ENCODE measurements at places on chromosomes 1 and 21.

GRCh38 chr1:88581703-88582102 lies 102.4 kb upstream of the PKN2 start:
- no peak for DNase-seq

DNA sequence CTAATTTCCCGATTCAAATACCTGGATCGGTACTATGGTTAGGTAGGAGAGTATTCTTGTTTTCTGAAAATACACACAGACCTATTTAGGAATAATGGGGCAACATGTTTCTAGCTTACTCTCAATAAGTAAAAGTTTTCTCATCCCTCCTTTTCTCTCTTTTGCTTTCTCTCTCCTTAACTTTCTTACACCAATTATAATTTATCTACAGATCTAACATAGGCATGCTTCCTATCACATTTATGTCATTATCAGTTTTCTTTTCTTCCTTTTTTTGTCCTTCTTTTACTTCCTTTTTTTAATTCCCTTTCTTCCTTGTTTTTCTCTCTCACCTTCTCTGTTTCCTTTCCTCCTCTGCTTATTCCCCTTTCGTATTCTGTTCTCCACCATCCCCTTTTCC lies 20.3 kb downstream of the SNX7 start:
- DNase-seq: no peak

DNA sequence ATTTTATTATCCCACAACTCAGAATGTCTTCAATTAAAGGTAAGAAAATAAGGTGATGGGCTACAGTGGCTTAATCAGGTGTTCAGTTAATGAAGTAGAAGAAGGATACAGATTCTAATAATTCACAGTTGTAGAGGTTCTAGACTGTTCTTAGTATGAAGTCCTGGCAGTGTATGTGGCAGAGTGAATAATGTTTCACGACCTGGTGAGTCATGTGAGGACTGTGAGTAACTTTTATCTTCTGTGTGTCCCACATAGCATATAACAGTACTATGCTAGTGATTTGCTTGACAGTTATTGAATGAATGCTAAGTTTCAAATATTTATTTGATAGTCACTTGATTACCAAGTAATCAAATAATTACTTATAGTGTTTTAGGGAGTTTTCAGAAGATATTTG lies 20.0 kb downstream of the SLC16A4 start:
- peak; percentile 71 for DNase-seq

GRCh38 chr21:43361493-43362296 lies 65.2 kb downstream of the SIK1 start:
- DNase-seq: no peak

DNA sequence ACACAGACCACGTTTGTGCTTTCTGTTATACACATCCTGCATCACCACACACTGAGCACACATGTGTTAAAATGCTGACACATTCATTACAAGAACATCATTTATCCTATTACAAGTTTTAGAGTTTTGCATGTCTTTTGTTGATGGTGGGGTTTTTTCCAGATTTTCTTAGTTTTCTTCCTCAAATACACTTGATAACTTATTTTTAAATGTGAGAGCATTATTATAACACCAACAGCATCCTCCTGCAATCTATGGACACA lies 67.3 kb downstream of the TGFBR3 start:
- DNase-seq: no peak

DNA sequence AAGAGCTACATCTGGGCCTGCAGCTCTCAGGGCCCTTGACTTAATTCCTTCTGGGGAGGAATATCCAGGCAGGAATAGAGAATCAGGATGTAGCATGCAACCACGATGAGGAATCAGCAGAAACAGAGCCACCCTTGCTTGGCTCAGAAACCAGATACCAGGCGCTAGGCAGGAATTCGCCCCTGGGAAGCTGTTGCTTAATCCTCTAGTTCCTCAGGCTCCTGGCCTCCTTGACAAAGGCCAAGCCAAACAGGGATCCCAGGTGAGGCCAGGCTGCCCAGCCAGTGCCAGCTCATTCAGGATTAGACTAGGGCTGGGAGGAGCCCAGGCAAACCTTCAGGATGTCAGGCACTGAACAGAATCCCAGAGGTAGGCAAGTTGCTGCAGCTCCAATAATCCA lies 48.2 kb upstream of the IRF2BP2 start:
- DNase-seq: peak; percentile 65

- DNase-seq: no peak
Observed at GRCh38 chr1:227316456-227316855, 1.8 kb downstream of the CDC42BPA start.

DNA sequence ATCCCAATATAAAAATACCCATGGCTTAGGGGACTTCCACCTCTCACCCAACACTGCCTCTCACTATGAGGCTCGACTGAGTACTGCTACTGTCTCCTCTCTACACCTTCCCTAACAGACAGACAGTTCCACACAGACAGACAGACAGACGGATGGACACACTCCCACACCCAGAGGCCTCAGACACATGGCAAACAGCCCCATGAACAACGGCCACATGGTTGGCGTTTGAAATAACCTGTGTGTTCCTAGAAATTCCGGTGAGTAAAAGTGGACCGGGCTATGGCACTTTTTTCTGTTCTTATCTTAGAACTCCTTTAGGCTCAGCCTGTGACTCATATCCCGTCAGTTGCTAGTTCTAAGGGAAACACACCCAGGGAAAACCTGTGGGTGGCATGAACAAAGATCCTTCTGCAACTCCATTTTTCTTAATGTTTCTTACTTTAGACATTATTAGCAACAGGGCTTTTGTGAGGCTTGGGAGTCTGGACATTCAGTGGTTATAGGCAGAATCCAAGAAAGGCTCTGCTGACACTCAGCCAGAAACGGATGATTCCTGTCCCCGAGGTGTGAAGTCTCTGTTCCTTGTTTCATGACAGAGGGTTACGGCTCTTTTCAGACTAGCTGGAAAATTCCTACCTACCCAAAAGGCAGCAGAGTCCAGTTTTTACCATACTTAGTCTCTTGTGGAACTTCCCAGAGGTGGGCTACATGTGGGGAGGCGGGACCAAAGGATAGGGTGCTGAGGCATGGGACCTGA lies 90.5 kb upstream of the TLR5 start:
- DNase-seq: peak; percentile 67

DNA sequence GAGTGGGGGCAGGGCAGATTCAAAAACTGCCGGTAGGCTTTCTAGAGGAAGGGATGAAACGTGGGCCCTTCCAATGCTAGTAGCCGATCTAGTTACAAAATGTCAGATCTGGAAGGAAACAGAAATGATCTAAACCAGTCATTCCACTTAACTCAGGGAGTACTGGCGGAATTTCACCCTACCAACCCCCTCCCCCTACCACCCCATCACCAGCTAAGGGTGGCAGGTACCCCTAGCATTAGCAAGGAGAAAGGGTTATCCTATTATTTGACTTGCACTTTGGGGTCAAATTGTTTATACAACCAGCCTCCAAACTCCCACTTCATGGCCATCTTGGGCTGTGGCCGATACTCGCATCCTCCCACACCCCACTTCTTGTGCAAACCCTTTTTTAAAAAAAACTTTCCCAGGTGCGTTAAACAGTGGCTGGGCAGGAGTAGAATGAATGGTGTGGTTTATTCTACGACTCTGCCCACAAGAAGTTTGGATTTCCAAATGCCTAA lies 644 bp upstream of the MRPL24 start:
- DNase-seq: no peak

DNA sequence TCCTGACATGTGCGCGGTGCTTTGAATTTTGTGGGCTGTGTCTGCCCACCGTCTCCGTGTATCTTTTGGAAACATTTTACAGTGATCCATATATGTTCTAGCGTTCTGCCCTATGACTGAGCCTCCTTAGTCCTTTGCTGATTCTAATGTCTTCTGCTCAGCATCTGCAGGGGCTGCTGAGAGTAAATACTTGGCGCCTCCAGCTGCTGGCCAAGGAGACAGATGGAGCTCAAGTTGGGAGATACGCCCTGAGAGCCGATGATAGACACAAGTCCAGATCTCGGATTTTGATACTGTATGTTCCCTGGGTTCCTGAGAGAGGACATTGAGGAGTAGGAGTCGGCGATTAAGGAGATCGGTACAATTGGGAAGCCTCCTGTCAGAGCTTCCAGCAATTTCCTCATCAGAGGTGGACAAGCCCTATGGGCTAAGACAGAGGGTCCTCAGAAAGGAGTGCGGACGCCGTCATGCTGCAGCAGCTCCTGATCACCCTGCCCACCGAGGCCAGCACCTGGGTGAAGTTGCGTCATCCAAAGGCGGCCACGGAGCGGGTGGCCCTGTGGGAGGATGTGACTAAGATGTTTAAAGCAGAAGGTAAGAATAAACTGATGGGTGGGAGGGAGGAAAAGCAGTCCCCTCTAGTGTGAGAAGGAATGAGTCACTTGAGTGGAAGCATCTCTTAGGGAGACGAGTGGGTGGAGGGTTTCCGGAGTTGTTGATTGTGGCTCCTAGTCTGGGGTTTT lies 390 bp downstream of the ZFP69B start:
- peak; percentile 48 for DNase-seq

DNA sequence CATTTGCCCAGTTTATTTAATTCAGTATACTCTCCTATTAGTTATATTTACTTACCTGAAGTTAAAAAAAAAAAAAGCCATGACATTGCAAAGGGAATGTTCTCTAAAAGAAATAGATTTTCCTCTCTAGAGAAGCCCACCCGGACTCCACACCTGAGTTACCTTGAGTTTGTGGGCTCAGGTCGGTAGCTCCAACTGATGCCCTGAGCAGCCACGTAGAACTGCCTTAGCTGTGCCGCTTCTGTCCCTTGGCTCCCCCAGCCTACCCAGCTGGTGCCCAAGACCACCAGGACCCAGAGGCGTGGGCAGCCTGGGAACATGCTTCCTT lies 250 bp downstream of the F5 start:
- DNase-seq: no peak

DNA sequence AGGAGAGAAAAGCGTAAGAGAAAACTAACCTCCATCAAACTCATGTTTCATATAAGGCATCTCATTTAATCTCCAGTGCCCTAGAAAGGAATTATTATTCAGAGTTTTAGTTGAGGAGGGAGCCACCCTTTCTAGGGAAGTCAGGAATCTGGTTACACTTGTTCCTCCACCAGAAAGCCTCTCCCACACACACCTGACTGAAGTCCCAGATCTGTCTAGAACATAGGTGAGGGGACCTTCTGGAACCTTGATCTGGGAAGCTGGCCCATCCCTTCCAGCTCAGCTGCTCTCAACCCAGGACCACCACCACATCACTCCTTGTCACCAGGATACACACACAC lies 1.9 kb upstream of the DENND2D start:
- DNase-seq: no peak

DNA sequence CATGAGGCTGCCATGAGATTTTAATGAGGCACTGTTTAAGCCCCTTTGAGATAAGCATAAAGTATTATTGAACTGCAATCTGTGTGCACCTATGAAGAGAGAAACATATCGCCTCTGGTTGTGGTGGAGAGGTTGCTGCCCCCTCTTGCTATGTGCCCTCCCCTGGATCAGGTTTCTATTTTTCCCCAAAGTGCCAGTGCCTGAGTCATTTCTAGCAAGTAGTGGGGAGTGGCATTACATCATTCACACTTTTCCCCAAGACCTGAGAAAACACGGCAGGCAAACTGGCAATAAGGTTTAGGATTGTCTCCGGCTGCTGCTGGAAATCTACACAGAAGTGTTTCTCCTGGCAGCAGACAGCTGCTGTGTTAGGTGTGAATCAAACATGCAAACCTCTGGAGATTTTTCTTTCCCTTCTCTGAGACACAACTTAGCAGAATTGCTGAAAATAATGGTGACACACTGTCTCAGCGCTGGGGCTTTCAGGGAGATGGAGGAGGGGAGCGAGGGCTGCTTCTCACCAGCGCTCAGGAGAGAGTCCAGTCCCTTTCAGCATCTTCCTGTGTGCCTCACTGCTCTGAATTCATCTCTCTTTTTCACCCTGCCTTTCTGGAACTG lies 13.7 kb upstream of the RGS16 start:
- DNase-seq: no peak

- DNase-seq: no peak
Observed at GRCh38 chr1:55316502-55316901, 101.3 kb upstream of the USP24 start.
